ENCODE measurements at places on chromosomes 7 and 10. TPM values are rescaled to one million over a fixed set of nuclear protein-coding genes. Genes with fewer than 3 reads are reported as not detected.

FZD8 gene
- total RNA-seq, result 19.6 TPM

CRCP gene
- 30.6 TPM for total RNA-seq

PAPOLB gene
- total RNA-seq, result not detected

MCM10 gene
- 3.5 TPM for total RNA-seq

CLIP2 gene
- 17.7 TPM for total RNA-seq

TUBAL3 gene
- total RNA-seq, result not detected

ANKMY2 gene
- total RNA-seq, result 25.9 TPM

OPN1SW gene
- not detected for total RNA-seq

GSDME gene
- total RNA-seq, result 65.0 TPM

All from placental epithelial cell (primary cell).